ENCODE measurements at places on chromosomes 2 and 18. TPM values are rescaled to one million over a fixed set of nuclear protein-coding genes. Genes with fewer than 3 reads are reported as not detected.

DNA sequence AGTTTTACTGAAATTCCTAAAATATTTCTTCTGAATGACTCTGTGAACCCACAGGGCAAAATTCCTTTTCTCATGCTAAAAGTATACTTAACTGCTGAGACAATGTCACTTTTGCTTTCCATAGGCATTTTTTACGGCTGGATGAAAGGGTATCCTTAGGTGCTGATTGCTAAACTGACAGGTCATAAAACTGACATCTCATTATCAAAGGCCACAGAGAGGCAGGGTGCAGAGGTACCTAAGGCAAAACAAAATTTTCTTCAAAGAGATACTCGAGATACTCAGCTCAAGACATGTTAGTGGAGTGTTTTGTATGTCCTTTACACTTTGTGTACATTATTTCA lies 62.0 kb upstream of the WDR75 start:
- no peak for DNase-seq

DNA sequence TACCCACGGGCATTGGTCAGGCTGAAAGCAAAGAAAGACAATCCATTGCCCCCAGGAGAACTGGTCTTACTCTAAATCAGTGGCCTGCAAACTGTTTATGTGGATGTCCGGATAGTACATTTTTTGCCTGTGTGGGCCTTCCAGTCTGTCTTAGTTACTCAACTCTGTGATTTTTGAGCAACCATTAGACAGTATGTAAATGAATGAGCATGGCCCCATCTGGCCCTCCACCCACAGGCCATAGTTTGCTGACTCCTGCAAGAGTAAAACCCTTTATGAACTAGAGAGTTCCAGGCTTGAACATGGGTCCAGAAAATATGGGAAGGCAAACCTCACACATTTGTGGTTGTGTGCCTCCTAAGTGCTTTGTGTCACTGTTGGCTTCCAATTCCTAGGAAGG lies 55.7 kb upstream of the CYP1B1 start:
- no peak for DNase-seq

DNA sequence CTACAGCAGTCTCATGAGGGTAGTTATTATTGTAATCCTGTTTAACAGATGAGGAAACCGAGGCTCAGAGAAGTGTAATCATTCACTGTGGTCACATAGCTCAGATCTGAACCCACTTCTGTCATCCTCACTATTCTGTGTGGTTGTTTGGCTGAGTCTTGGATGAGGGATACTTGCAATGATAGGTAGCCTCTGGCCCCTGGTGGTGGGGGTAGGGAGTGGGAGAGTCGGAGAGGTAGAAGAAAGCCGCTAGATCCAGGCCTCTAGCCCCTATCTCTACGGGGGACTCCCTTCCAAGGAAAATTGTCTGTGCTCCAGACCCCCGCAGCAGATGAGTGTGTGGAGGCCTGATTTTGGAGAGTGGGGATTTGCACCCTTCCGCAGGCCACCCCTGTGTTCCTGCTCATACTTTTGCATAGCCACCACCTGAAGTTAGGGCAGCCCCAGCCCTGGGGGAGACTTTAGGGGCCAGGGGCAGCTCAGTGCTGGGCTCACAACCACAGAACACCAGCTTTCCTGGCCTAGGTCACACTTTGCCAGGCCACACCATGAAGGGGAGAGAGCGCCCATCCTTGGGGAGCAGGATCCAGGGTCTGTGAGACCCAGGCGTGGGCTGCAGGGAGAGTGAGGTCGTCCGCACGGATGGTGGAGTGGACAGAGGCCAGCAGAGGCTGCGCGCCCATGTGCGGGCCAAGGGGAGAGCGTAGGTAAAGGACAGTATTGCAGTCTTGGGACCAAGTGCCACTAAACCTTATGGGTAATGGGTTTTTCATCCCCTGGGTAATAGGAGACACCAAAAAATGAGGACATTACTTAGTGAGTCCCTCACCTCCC lies 148.2 kb downstream of the GLI2 start:
- no peak for DNase-seq

DNA sequence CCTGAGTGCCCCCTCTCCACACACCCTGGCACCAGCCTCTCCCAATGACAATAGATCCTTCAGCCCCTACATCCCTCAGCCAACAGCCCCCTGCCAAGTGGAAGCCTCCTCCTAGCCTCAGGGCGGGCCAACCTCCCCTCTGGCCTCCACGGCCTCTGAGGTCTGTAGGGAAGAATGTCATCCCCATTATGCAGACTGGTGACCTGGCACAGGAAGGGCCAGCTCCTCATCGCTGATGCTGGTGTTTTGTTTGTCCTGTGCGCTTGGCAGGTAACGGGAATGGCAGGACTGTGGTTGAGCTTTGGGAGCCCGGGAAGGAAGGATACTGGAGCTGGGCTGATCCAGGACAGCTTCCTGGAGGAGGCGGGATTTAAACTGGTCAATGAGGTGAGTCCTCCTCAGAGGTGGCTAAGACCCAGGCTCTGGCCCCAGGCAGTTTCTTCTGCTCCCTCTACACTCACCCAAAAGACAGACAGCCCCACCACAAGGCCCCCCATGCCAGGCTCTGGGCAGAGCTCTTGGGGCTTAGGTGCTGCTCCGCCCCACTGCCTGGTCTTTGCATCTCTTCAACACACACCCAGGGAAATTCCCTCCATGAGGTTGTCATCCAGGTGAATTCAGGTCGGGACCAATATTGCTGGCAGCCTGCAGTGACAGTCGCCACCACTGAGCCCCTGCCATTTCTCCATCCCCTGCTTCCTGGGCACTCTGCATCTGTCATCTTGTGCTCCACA lies 75.2 kb upstream of the SMAD7 start:
- no peak for DNase-seq

DNA sequence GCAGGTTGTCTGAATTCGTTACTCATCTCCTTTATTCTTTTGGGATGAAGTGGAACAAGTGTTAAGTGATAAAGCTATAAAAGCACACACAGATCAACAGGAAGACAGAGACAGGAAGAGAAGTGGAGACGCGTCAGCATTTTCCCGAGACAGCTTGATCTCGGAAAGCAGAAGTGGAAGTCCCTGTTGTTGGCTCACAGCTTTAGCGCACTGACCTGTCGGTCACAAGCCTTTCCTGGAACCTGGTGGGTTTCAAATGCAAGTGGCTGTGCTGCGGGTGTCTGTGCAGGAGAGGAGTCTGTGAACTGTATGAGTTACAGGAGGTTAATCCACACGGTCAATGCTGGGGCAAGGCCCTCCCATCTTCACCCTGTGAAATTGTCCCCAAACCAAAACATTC lies 116.6 kb upstream of the PELI1 start:
- DNase-seq, result peak; percentile 52

DNA sequence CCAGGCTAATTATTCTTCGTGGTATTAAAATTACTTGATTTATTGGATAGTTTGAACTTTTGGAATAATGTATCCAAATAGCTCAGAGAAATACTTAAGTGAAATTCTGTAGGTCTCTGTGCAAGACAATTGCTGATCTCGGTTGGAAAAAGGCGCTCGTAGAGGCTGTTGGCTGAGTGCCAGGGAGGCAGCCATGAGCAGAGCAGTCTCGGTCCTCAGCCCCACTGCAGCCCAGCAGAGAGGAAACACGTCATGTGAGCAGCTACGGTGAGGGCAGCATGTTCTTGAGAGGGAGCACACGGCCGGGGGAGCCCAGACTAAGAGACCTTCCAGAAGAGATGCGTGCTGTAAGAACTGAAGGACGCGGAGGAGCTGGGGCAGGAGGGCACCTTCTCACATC lies 42.5 kb downstream of the DCDC2C start:
- no peak for DNase-seq

GRCh38 chr2:85661139-85661858 lies 6.7 kb downstream of the SFTPB start:
- DNase-seq, result no peak

GPATCH11 gene
- 7.6 TPM for polyA plus RNA-seq

DNAH7 gene
- polyA plus RNA-seq, result 0.24 TPM

CDH19 gene
- 0.84 TPM for polyA plus RNA-seq

DNA sequence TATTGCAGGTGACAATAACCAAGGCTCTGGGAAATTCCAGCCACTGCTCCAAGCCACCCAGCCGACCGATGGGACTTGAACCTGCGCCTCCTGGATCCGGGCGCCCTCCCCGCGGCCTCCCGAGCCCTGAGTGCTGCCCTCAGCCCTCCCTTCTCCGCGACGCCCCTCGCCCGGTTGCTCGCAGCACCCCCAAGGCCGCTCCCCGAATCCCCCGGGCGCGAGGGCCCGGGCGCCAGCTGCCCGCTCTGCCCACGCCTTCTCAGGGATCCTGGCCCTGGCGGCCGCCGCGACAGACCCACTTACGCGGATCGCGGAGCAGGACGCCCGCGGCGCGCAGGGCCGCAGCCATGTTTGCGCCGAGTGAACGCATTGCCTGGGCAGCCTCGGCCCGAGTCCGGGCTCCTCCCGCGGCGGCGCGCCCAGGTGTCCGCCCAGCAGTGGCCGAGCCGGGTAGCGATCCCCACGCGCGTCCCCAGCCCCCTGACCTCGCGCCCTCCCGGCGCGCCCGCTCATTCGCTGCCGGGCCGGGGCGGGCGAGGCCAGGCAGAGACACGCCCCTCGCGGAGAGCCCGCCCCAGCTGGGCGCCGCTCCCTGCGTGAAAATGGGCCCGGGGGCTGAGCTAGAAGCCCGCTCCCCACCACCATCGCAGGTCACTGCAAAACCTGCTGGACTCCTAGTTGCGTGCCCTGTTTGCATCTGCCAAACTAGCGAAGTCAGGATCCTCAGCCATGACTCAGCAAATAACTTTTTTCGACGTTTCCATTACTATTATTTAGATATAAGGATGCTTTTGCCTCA lies at the start of gene FECH:
FECH (minus strand) TSS at position 452 of the 799 bp plus-strand sequence; CDS start at position 370, 82 bp downstream.
- DNase-seq, result peak; percentile 74

DNA sequence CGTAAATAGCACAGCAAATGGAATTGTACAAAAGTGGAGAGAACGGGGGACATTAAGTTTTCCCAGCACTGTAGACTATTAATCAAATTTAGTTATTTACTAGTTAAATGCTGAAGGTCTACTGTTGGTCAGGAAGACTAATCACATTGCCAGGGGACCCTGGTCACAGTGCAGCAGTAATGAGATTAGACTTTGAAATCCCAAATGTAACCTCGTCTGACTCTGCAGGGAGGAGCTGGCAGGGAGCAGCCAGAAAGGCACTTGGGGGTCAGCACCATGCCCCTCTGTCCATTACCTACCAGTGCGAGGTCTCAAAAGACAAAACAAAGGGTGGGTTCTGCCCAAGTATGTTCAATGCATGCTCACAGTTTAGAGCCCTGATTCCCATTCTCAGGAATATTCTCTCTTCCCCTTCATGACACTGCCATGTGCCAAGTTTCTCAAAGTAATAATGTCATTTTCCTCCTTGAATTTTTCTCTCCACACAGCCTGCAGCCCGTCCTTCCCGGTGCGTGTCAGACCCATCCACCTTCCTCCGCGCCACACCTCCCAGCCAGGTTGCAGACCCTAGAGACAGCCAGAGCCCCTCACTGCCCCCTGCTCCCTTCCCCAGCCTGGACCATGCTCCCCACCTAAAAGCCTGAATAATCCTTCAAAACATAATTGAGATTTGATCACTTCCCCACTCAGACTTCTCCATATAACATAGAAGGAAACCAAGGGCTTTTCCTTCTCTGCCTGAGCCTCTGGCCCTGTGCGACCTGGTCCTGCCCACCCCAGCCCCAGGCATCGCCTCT lies 52.5 kb downstream of the TMEM18 start:
- DNase-seq, result no peak

Data from muscle of arm (tissue), 14 donors.